ENCODE measurements at places on chromosomes 16 and 17.

GRCh38 chr16:27243725-27244362 is 24.7 kb downstream of the NSMCE1 start:
- no peak for DNase-seq

DNA sequence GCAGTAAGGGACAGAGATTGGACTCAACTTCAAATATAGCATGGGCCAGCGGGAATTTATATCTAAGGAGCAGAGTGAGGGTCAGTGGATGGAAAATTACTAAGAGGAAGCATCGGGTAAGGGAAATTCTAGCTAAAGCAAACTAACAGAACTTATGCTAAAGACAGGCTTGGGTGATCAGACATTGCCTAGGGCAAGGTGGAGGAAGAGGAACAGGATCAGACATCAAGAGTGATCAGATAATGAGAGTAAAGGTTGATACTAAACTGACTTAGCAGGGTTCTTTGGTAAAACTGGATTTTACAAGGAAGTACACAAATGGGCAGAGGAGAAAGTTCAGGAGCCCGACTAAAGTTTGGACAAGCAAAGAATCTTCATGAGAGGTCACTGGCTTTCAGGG is 86.3 kb upstream of the TOM1L1 start:
- DNase-seq, result no peak

- no peak for DNase-seq
Observed at GRCh38 chr17:65485388-65486299, 75.8 kb downstream of the AXIN2 start.

DNA sequence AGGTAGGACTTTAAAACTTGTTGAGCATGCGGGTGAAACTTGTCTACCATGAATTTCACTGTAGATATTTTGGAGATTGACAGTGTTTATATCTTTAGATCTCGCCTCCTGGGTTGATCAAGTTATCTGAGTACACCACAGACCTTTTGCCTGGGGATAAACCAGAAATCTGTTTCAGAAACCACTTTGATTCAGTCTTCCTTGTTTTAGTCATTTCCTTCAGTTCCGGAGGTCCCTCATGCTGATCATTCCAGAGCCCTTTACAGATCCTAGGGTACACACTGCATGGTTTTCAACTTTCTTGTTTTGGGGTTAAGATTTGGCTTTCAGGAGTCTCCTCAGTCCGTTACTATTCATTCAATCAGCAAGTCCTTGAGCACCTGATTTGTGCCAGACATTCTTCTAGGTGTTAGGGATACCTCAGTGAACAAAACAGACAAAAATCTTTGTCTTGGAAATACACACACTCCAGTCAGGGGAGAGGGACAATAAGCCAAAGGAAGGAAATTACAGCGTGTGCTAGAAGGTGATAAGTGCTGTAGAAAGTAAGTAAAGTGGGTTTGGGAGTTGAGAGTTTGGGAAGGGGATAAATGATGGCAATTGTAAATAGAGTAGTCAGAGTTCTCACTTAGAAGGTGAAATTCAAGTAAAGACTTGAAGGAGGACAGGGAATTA is 12.2 kb downstream of the NOD2 start:
- DNase-seq, result no peak

GRCh38 chr17:82117139-82118090 is 19.4 kb upstream of the FASN start:
- no peak for DNase-seq
